ENCODE measurements at places on chromosomes 7 and 10. TPM values are rescaled to one million over a fixed set of nuclear protein-coding genes. Genes with fewer than 3 reads are reported as not detected.

Gene CXCL12
- 440 TPM for total RNA-seq

Gene CCDC172
- not detected for total RNA-seq

Gene PTEN
- total RNA-seq, result 147 TPM

Gene MRC1
- 0.59 TPM for total RNA-seq

Gene FOXI2
- not detected for total RNA-seq

Gene RBP4
- total RNA-seq, result 6.4 TPM

Gene ZPBP
- not detected for total RNA-seq

Gene SEMA4G
- total RNA-seq, result 0.94 TPM

Gene CRHR2
- not detected for total RNA-seq

Gene CPED1
- 10.5 TPM for total RNA-seq

Gene HOXA5
- total RNA-seq, result not detected

Gene BUD23
- total RNA-seq, result 49.3 TPM

Gene IDE
- total RNA-seq, result 20.0 TPM

Gene HOXA11
- not detected for total RNA-seq

Gene PIP
- total RNA-seq, result not detected

Gene SRRT
- 35.5 TPM for total RNA-seq

Gene LRRD1
- not detected for total RNA-seq

Gene CCDC6
- 33.4 TPM for total RNA-seq

Gene C7orf33
- total RNA-seq, result not detected

Gene LMTK2
- 6.4 TPM for total RNA-seq

Gene AGR2
- not detected for total RNA-seq

Gene ZNF655
- total RNA-seq, result 36.0 TPM

Gene FAM149B1
- 13.2 TPM for total RNA-seq

Gene ITGB8
- 2.4 TPM for total RNA-seq

Gene PGAM1
- total RNA-seq, result 296 TPM

Gene HOXA4
- total RNA-seq, result not detected

Gene RASSF4
- 7.4 TPM for total RNA-seq

Measured in cardiac ventricle fibroblast (primary cell).